Amygdala (tissue), 56 donors: ENCODE measurements at places on chromosomes 1 and 21.

DNA sequence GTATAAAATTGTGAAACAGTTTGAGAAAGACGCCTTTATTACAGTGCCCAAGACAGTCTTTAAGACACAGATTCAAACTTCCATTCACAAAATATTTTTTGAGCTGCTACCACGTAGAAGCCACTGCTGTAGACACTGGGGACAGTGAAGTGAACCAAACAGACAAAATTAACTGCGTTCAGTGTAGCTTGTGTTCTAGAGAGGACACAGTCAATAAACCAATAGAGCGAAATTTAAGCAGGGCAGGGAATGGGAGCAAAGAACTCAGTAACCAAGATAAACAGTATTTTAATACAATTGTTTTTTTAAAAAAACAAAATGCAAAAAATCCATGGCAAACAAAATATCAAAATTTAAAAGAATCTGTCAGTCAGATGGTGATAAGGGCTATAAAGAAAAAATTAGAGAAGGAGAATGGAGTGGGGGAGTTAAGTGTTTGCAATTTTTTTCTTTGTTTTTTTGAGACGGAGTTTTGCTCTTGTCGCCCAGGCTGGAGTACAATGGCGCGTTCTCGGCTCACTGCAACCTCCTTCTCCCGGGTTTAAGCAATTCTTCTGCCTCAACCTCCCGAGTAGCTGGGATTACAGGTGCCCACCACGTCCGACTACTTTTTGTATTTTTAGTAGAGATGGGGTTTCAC is 719 bp upstream of the PARS2 start:
- no peak for DNase-seq

- no peak for DNase-seq
Observed at GRCh38 chr1:157195521-157196244, 57.5 kb upstream of the ETV3 start.

DNA sequence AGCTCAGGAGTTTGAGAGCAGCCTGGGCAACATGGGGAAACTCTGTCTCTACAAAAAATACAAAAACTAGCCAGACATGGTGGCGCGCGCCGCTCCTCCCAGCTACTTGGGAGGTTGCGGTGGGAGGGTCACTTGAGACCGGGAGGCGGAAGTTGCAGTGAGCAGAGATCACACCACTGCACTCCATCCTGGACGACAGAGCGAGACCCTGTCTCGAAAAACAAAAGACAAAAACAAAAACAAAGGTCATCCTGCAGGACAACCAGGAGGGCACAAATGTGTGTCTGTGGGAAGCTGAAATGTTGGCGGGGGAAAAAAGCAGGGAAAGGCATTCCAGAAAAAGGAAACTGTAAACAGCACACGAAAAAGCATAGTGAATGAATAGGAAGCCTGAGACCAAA is 104.1 kb upstream of the HNRNPU start:
- DNase-seq, result no peak

- no peak for DNase-seq
Observed at GRCh38 chr1:245704765-245705164, 550.0 kb downstream of the KIF26B start.

- peak; percentile 43 for DNase-seq
Observed at GRCh38 chr1:230507666-230508402, 81.7 kb upstream of the PGBD5 start.

DNA sequence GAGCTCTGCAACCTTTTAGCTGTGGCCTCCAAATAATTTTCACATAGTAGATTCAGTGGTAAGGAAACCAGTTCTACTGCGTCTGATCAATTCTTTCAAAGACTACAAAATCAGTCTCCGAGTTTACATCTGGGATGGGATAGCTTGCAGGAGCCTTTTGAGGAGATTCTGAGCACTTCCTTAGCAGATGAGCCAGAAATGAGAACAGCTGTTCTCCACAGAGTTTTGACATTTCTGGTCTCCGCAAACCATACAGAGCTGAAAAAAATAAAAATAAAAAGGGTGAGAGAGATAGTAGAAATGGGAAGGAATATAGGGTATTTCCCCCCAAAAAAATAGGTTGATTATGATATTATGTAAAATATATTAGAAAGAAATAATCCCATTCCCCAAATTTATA is 119.3 kb downstream of the LYPLAL1 start:
- no peak for DNase-seq

DNA sequence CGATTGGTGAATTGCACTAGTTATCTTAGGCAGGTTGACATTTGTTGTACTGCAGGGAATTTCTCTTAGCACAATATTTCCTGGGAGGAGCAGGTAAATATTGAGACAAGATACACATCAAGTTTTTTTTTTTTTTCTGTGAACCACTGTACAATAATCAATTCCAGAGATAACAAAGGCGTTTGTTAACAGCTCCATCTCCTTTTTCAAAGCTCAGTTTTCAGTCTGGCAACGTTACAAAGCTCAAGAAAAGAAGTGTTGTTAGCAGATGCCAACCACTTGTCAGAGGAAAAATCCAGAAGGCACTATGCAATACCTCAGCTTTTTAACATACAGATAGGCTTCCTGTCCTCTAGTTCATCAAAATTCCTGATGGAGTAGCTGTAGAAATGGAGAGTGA is 40.9 kb upstream of the DAB1 start:
- no peak for DNase-seq

DNA sequence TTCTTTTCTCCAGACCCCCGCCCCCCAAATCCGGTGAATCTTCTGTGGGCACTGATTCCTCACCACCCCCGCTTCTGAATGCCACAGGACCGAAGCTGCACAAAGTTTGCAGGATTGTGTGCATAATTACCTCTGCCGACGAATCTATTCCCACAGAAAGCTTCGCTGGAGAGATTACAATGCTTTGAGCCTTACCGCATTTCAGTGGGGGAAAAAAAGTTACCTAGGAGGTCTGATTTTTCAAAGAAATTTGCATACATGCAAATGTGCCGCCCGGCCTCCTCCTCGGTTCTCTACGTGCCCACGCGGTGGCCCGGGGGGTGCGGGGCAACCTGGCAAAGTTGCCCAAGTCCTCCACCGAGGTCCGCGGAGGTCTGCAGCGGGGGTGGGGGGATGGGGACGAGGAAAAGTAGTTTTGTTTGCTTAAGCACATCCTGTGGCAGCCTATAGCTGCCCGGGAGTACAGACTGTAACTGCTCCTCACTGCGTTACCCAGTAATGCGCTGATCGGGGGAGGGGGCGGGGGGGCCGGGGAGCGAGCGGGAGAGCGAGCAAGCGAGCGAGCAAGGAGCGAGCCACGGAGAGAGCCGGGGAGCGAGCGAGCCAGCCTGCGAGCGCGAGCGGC is 563 bp upstream of the NFIA start:
- peak; percentile 58 for DNase-seq

DNA sequence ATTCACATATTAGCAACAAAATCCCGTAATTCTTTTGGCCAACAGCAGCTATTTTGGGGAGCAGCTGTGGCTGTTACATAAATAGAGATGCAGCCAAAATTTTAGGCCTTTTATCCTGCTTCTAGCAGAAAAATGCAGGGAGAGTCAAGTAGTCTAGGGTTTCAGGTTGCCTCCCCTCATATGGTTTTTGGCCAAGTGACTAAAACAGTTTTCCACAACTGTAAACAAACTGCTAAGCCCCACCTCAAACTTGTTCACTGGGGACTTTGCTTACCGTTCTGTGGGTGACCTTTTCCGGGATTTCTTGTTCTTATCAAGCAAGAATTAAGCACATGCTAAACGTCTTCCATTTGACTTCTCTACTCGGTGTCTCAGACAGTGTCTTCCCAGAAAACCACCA is 133.4 kb downstream of the EDEM3 start:
- DNase-seq, result no peak

DNA sequence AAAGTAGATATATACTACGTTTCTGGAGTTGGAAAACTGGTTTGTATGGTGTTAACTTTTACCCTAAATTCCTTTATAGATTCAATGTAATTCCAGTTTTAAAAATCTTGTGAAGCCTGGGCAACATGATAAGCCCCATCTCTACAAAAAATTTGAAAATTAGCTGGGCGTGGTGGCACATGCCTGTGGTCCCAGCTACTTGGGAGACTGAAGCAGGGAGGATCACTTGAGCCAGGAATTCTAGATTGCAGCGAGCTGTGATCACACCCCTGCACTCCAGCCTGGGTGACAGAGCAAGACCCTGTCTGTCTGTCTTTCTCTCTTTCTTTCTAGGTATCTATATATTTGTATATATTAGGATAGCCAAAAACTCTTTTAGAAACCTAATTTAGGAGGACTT is 141.9 kb downstream of the CLEC20A start:
- DNase-seq, result no peak

- DNase-seq, result no peak
Observed at GRCh38 chr1:118264343-118264742, 79.3 kb upstream of the SPAG17 start.

DNA sequence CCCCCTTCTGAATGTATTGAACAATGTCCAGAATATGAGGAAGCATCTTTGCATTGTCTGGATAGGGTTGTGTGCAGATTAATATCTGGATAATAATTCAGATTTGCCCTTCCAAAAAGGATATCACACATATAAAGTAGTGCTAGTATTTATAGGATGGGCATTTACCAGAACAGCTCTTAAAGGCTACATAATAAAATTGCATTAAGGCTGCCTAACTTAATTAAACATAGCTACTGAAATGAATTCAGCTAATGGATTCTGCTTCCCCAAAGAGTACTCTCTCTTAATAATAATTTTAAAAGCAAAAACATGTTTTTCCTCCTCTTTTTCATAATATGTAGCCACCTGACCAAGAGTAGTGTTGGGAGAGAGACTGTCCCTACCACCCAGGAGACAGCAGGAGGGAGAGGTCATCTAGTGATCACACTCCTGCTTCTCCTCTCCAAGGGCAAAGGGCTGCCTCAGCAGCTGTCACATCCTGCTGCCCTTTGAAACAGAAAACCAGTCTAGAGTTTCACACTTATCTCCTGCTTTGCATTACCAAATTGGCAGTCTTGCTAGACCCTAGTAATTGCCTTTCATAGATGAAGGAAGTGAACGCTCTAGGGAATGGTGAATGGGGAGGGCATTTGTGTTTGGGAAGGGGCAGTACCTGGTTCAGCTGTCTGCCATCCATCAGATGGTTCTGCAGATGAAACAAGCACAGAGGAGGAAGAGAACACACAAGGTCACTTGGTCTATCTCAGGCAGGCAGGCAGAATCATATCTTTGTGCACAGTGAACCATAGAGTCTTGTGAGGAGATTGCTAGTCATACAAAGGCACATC is 29.3 kb upstream of the DDAH1 start:
- no peak for DNase-seq

DNA sequence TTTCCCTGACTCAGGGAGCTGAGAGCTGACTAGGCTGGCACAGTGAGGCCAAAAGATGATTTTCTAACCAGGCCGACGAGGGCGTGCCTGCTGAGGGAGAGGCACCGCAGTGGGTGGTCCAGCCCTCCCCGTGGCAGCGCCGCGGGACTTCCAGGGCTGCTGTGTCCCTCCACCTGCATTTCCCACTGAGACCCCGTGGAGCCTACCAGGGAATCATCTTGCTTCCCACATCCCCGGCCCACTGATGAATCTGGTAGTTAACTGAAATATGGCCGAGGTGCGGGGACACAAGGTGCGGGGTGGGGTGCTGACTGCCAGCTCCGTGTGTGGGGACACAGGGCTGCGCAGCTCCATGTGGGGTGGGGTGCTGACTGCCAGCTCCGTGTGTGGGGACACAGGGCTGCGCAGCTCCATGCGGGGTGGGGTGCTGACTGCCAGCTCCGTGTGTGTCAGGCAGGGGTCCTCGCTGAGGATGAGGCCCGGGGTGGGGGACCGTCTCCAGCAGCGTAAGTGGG is 10.4 kb downstream of the WRAP73 start:
- no peak for DNase-seq

DNA sequence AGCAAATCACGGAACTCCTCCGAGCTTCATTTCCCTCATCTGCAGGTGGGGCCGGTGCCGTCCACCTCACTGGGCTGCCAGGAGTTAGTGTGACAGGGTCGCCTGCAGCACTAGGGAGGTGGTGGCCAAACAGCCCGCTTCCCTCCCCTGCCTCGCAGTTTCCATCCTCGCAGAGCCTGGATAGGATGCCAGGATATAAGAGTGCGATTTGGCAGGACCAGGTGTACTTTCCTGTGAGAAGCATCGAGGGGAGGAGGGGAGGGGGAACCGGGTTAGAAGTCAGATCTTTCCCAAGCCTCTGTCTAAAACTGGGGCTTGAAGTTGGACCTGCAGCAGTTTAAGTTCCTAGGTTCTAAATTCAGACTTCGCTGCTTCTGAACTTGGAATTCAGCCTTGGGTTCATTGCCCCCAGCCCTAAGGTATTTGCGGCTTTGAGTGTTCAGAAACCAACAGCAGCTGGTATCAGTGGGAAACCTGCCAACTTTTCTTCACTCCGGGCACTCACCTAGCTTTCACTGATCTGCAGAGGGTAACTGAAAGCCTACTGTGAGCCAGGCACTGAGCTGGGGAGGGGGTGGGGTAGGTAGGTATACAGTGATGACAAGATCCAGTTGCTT is 1.7 kb upstream of the JUN start:
- no peak for DNase-seq

DNA sequence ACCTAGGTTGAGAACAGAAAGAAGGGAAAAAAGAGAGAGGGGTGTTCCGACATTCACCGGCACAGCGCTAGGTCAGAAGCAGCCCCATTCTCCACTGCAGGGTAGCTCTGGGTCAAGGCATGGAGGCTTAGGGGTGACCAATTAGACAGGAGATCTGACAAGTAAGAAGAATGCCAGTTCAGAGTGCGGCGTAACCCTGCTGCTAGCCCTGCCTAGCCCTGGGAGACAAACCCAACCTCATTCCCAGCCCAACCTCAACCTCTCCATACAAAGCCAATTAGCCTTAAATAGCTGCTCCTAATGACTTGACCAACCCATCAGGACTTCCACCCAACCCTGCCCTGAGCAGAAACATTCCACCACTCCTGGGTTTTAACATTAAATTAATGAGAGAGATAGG is 3.4 kb downstream of the PRELP start:
- no peak for DNase-seq

DNA sequence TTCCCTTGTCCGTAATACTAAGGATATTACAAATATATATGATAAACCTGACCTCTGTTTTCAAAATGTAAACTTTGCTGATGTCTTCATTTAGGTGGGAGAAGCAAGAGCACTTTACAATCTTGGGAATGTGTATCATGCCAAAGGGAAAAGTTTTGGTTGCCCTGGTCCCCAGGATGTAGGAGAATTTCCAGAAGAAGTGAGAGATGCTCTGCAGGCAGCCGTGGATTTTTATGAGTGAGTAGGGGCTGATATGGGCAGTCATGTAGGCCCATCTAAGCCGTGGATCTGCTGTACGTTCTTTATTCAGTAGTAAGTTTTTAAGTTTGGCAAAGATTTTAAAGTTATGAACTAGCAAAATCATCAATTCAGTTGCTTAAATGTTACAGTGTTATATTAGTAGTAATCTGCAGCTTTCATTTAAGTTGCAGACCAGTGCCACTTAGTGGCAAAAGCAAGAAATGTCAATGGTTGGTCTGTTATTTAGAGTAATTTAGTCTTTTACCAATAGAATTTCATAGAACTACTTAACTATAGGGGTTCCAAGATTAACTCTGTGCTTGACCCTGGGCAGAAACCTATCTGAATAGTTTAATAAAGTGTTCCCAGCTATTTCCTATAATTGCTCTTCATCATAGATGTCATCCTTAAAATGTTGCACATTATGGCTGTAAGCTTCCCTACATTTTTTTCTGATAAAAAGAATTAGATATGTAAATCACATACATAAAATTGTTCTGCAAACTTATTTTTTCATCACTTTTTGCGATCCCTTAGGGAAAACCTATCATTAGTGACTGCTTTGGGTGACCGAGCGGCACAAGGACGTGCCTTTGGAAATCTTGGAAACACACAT is 21.3 kb downstream of the GPSM2 start:
- no peak for DNase-seq
